ENCODE measurements at places on chromosomes 4 and X.

DNA sequence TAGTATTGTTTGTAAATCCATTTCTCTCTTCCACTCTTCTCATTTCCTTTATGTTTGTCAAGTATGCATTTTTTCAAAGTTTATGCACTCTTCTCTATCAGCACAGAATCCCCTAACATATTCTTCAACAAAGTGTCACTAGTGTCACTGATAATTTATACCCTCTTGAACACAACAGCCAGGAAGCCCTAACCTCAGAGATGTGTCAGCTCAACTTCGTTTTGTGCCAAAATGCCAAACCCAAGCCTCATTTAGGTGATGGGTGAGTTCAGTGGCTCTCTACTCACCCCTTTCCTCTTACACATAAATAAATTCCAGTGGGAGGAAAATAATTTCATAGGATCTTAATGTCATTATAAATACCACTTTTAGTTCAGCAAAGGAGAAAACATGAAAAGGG lies 22.4 kb upstream of the P2RY10 start:
- DNase-seq: no peak

GRCh38 chrX:130623518-130623917 lies 221.7 kb downstream of the RBMX2 start:
- DNase-seq: no peak

DNA sequence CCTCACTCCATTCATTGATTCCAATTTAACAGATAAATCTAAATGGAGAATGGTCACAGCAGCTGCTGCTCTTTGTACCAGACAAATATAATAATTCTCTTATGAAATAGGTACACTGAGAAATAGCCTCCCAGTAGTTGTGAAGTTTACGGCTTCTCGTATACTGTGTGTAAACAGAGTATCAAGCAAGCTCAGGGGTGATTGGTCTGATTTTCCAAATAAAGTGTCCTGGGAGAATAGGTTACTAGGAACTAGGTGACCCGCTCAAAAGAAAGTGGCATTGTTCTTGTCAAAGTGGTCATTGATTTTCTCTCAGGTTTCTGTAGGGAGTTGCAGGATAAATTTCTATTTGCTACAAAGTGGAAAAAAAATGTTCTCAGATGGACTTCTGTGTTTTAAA lies 838.2 kb downstream of the RAPGEF2 start:
- DNase-seq: no peak

GRCh38 chrX:102712216-102712966 lies at the start of gene GPRASP2:
Gene GPRASP2 (plus strand): TSS chrX:102712448. CDS start chrX:102714870, 2,422 bp downstream.
- DNase-seq: peak; percentile 15

GRCh38 chrX:103626855-103627254 lies 1.9 kb upstream of the TCEAL1 start:
- DNase-seq: no peak

DNA sequence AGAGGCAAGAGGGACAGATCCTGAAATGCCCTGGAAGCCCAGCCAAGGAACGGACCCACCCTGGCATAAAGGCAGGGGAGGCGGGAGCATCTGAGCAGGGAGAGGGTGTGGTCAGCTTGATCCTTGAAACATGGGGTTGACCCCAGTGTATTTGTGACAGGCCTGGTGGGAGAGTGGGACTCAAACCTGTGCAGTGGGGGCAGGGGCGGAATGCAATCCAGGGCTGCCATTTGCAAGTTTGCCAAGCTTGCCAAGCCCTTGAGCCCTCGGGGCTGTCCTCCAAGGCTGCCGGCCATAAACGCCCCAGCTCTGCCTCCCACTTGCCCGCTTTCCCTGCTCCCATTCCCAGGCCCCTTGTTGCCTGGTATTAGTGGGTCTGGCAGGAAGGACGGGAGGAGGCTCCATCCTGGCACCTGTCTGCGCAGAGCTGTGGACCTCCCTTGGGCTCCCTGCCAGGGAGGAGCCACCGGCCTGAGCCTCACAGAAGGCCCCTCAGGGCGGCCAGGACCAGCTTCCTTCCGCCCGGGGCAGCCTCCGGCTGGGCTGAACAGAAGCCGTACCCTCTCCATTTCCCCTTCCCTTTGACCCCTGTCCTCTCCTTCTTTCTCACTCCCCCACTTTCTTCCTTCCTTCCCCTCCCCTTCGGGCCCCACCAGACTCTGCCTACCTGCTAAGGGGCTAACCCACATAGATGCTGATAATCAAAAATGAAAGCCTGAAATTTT lies 661 bp downstream of the S100P start:
- DNase-seq: no peak

DNA sequence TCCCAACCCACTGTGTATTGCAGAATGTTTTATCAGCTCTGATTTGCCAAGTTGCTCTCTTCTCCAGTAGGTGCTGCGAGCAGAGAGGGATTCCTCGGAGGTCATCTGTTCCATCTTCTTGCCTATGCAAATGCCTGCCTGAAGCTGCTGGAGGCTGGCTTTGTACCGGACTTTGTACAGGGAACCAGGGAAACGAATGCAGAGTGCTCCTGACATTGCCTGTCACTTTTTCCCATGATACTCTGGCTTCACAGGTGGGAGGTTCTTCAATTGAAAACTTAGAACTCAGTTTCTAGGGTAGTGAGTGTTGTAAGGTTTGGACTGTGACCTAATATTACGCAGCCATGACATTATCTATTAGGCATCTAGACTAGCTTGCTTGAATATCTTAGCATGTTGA lies 24.9 kb downstream of the AR start:
- DNase-seq: no peak

DNA sequence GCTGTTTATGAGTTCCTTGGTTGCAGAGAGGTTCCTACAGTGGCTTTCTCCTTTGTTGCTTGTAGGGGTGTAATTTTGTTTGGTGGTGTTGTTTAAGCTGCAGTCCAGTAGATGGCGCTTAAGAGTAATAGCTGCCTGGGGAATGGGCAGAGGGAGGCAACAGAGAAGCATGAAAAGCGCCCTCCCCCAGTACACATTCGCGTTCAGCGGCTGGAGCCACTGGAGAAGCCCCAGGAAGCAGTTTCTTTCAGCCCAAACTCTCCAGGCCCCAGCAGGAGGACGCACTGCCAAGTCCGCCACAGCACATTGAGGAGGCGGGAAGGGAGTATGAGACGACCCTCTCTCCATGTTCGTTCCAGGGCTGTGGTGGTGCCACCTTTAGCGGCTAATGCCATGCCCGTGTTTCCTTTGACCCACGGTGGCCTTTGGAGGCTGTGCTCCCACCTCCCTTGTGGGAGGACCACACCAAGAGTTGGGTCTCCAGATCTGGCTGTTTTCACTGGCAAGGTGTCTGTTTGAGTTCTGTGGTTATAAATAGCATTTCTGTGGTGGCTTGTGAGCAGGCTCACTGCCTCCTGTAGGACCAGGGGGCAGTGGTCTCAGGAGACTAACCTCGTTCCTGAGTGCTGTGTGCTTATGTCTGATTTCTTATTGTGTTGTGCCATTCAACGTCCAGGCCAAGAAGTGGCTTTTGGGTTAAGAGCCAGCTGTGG lies 252.3 kb downstream of the ARHGAP10 start:
- DNase-seq: peak; percentile 65

GRCh38 chr4:184727430-184727829 lies 6.5 kb downstream of the CENPU start:
- no peak for DNase-seq

DNA sequence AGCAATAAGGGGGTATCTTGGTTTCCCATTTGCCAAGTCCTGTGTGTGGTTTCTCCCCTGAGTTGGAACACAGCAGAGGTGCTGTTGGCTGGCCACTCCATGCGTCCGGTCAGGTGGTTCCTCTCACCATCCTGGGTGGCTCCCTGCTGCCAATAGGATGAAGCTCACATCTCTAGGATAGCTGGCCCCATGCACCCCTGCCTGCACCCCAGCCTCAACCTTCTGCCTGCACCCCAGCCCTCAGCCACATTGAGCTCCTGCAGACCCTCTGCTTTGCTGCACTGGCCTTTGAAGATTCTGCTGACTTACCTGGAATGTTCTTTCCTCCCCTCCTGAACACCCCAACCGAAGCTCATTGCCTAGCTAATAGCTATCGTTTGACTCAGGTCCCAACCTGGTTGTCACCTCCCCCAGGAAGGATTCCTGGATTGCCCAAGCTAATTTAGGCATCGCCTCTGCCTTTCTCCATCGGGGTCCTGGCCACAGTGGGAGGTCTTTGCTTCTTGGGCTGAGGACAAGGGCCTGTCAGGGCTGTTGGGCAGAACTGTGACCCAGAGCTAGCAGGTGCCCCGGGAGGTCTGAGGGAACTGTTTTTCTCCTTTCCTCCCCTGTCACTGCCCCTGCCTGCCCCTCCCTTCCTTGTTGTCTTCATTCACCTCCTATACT lies 36.6 kb upstream of the GRPEL1 start:
- no peak for DNase-seq

DNA sequence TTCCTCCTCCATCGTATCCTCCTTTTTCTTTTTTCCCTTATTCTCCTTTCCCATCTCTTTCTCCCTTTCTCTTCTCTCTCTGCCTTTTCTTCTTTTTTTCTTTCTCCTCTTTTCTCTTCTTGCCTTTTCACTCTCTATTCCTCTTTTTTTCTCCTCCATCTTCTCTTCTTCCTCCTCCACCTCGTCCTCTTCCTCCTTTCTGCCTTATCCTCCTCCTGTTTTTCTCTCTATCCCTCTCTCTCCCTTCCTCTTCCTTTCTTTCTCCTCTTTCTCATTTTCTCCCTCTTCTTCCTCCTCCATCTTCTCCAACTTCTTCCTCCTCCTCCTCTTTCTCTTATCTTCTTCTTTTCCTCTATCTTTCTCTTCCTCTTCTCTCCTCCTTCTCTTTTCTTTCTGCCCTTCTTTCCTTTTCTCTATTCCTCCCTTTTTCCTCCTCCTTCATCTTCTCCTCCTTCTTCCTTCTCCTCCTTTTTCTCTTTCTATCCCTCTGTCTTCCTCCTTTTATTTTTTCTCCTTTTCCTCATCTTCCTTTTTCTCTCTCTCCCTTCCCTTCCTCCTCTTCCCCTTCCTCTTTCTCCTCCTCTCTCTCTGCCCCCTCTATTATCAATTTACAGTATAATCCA lies 269.1 kb downstream of the DHRSX start:
- DNase-seq: no peak

- no peak for DNase-seq
These were observed 9.1 kb downstream of the SMAD1 start for GRCh38 chr4:145490796-145491195.

- no peak for DNase-seq
These were observed 145.8 kb downstream of the KLHL4 start for GRCh38 chrX:87663421-87663820.

DNA sequence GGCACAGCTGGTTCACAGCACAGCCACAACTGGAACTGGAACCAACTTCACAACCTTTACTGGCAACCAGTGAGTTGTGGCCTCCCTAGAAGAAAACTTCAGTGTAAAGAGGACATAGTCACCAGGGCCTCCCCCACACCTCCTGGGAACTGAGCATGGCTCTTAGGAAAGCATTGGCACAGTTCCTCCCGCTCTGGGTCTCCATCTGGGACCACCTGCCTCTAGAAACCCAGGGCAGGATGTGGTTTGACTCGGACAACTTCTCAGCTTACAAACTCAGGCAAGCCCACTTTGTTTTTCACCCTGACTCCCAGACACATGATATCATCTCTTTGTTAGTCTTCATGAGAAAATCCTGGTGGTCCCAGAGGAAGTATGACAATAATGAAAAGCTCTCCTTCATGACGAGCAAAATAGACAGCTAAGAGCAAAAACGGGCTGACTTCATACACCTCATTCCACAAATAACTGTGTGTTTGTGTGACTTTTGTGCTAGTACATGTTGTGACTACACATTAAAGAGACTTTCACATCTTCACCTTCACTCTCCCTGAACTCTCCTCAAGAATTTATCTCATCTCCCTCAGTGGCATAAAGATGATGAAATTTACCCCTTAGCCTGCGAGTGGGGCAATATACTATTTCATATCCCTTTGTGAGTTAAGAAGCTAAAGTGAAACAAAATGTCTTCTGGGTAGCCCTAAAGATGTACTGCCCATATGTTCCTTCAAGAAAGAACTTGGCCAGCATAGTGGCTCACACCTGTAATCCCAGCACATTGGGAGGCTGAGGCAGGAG lies 75.4 kb downstream of the SH3KBP1 start:
- DNase-seq: no peak

DNA sequence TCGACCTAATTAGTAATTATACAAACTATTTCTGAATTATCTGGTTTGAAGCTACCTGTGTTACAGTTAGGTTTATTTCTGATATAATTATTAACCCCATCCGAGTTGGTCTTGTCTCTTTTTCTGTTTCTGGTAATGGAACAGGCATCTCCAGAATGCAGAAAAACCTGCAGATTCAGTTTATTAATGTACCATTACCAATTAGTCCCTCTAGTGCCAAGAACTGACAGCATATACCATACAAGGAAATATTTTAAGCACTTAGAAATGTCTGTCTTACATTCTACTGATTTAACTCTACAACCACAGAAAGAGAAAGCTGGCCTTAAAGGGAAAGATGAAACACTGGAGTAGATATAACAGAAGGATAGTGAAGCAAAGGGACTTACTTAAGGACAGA lies 570.6 kb downstream of the CENPC start:
- no peak for DNase-seq

DNA sequence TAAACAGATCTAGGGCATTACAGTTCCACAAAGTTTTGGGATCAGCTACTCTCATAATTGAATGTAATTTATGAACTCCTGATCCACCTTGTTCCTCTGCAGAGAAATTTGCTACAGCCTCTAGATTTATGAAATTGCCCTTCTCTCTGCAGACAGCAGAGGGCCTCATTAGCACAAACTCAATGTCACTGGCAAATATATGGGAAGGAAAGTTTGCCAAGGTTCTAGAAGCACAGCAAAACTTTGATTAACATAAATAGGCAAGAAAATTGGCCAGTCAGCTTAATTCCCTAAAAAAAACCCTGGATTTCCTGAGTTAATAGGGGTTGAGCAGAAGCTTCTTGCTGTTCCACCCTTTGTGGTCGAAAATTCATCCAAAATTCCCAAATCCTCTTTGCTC lies 31.5 kb downstream of the PRPS1 start:
- DNase-seq: peak; percentile 41

GRCh38 chrX:40107291-40108161 lies 9.8 kb upstream of the BCOR start:
- peak; percentile 89 for DNase-seq
